ENCODE measurements at places on chromosomes 5 and 9.

DNA sequence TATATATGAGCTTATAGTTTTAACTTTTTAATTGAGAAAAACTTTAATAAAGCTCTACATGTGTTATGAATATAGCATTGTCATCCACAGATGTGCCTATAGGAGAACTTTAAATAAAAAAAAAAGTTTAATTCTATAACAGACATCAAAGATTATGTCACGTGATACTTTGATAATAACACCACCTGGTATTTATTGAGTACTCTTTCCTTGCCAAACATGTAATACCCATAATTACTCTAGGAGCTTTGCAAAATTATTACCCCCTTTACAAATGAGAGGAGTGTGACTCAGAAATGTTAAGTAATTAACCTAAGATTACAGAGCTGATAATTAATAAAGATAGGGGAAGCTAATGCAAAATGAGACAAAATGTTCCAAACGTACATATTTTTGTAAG is 43.0 kb downstream of the ITGA2 start:
- DNase-seq = no peak

- no peak for DNase-seq
Observed at GRCh38 chr9:3509926-3510325, 15.9 kb downstream of the RFX3 start.

GRCh38 chr5:42606464-42606869 is 150.2 kb upstream of the CCDC152 start:
- DNase-seq = no peak

GRCh38 chr9:94096819-94097577 is 12.7 kb downstream of the PTPDC1 start:
- DNase-seq = no peak

- DNase-seq = peak; percentile 88
Observed at GRCh38 chr5:172102913-172103626, 85.0 kb downstream of the STK10 start.

DNA sequence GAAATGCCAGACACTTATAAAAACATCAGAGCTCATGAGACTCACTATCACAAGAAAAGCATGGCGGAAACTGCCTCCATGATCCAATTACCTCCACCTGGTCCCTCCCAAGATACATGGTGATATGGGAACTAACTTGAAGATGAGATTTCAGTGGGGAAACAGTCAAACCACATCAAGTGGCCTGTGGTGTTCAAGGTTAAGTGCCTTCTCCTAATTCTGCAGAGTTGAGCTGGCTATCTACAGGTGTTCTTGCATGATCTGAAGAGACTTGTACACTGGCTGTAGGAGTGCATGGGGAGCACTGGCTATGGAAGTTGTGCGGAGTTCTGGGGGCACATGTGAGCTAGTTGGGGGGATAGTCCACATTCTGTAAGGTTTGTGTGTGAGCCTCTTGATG is 34.0 kb upstream of the CKS2 start:
- no peak for DNase-seq

DNA sequence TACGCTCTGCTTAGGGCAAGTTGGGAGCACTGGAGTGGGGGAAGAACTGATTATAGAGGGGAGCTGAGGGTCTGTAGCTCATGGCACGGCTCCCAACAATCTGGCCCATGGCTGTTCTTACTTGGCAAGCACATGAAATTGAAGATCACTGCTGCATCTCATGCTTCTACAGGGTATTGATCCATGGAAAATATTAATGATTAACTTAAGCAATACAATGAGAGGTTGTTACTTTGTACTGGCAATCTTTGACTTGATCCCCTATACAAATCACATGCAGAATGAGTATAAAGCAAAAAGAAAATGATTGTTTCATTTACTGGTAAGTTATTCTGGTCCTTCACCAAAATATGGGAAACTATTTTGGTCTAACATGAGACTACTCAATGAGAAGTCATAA is 481.1 kb downstream of the PDE4D start:
- DNase-seq = no peak

- no peak for DNase-seq
Observed at GRCh38 chr9:111180811-111181210, 142.5 kb upstream of the LPAR1 start.

GRCh38 chr9:82606492-82607382 is 456.2 kb downstream of the RASEF start:
- DNase-seq = no peak

Measured in ascending aorta (tissue), 2 donors.